Right renal pelvis (tissue), 4 donors: ENCODE measurements at places on chromosomes 7 and 10. TPM values are rescaled to one million over a fixed set of nuclear protein-coding genes. Genes with fewer than 3 reads are reported as not detected.

DNA sequence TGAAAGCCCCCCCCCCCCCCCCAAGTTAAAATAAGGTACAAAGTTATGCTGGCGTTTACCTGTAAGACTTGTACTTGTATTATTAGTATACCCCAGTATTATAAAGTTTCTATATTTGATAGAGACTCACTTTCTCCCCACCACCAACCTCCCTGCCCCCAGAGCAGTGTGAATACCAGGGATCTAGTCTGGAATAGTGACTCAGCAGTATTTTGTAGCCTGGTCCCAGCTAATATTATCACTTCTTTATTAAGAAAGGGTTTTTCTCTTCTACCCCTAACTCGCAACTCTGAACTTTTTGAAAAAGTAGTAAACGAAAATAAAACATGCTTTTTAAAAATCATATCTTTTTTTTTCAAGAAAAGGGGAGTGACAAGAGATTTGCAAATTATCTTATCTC lies 26.7 kb downstream of the GLI3 start:
- no peak for DNase-seq

DNA sequence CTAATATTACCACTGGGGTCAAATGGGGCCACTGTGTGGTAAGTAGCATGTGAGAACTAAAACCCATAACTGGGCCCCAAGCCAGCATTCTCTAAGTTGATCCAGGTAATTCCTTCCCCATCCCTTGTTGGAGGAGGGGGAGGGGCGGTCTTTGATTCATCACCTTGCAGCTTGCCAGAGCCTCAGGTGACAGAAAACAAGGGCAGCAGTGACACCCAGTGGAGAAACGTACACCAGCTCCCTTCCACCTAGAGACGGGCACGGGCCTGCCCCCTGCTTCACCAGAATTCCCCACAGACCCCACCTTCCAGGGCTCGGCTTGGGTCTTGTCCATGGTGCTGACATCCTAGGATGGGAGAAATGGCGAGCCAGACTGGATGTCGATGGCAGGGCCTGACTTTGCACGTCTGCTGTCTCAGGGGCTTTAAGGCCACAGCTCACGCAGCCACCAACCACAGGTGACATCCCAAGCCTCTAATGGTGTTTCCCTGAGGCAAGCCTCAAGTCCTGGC lies 102.0 kb downstream of the STRA8 start:
- peak; percentile 83 for DNase-seq

DNA sequence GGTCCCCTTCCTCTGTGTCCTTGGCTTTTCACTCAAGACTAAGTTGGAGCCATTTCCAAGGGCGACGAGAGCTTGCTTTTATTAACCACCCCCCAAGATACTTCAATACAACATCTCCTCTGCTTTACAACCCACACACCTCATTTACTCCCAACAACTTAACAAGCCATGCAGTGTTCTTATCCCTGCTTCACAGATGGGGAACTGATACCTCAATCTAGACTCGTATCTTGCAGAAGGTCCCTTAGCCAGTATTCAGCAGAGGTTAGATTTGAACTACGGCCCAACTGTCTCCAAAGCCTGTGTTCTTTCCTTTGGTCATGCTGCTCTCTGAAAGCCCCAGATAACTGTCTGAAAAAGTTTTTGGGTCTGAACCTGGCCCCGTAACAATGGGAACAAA lies 444.8 kb downstream of the GRID1 start:
- no peak for DNase-seq

GRCh38 chr10:71454347-71454746 lies 57.6 kb downstream of the CDH23 start:
- no peak for DNase-seq

DNA sequence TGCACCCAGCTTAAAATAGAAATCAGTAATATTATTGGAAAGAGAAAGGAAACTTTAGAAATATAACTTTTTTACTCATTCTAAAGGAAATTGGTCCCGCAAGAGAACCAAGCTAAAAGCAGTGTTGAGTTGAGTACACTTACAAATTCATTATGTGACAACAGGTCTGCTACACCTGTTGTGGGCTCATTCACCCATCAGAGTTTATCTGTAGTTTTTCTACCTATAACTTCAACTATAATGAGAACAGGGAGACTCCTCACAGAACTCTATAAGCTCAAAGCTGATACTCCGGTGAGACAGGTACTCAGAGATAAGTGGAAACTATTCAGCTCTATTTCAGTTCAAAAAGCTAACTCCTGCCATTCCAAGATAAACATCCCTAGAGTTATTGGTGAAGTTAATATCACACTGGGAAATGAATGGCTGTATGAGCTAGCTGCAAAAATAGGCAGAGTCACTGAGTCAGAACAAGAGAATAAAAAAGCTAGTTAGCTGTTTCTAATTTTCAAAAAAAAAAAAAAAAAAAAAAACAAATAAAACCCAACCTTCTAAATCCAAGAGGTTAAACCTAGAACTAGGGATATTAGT lies 121.3 kb downstream of the PPP1R3A start:
- DNase-seq = no peak

- DNase-seq = no peak
Measured at GRCh38 chr7:116786791-116787443, 75.5 kb upstream of the CAPZA2 start.

GRCh38 chr7:137025469-137026175 lies 157.2 kb downstream of the CHRM2 start:
- DNase-seq = no peak

DNA sequence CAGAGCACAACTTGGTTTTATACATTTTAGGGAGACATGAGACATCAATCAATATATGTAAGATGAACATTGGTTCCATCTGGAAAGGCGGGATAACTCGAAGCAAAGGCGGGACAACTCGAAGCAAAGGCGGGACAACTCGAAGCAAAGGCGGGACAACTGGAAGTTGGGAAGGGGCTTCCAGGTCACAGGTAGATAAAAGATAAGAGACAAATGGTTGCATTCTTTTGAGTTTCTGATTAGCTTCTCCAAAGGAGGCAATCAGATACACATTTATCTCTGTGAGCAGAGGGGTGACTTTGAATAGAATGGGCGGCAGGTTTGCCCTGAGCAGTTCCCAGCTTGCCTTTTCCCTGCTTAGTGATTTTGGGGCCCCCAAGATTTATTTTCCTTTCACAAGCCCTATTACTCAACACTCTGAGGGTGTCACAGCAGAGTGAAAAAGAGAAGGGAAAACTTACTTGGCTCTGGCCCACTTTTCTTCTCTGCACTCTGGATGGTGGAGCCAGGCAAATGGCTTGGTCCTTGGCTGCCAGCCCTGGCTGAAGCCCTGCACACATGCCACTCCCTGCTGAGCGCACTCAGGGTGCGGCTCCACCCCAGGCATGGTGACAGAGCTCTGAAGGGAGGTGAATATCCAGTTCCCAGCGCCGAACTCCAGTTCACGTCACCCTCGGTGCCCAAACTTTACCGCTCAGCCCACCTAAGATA lies 46.7 kb downstream of the PARD3 start:
- no peak for DNase-seq

- no peak for DNase-seq
Measured at GRCh38 chr10:29387269-29387668, 98.4 kb downstream of the LYZL1 start.

NEURL1 gene
- polyA plus RNA-seq = 1.2 TPM
